ENCODE measurements at places on chromosomes 13 and 19.

DNA sequence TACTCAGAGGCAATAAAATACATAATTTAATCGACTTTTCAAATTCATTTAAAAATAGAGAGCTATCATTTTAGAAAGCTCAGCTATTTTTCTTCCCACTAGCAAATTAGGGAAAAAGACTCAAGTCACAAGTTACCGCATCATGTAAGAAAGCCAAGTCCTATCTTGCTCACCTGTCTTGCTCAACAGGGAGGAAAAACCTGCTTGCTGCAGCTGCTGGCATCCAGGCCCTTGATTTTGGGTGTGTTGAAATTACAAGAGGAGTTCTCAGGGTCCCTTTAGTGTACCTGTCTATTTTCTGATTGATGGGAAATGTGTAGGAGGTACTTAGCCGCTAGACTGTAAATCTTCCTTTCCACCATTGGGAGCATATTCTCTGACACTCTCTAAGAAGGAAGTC is 22.2 kb downstream of the SLC10A2 start:
- no peak for DNase-seq

DNA sequence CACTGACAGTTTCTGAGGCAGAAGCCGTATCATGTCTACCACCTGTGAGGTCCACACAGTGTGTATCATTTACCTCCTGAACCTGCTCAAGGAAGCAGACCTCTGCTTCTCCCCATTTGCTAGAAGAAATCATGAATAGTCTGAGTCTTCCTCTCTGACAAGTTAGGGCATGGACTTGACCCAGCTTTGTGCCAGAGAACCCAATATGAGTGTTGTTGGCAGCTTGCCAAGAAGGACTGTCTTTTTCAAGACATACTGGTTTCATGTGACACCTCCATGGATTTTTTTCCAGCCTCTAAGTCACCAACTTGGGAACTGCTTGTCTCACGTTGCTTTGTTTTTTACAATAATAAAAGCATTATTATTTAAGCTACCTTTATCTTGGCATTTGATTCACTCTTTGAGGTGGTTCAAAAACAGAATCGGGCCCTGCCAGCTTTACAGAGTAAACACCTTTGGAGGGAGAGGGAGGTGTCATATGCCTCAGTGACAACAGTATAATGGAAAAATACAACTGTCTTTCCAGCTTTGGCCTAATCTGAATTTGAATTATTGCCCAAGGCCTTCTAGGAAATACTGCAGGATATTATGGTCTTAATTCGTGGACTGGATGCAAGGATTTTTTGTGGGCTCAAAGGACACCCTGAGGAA is 9.6 kb downstream of the ZNF211 start:
- no peak for DNase-seq

- no peak for DNase-seq
Observed at GRCh38 chr19:13074378-13074777, 28.3 kb downstream of the LYL1 start.

GRCh38 chr19:18320865-18321733 is 1.8 kb downstream of the LSM4 start:
- no peak for DNase-seq

DNA sequence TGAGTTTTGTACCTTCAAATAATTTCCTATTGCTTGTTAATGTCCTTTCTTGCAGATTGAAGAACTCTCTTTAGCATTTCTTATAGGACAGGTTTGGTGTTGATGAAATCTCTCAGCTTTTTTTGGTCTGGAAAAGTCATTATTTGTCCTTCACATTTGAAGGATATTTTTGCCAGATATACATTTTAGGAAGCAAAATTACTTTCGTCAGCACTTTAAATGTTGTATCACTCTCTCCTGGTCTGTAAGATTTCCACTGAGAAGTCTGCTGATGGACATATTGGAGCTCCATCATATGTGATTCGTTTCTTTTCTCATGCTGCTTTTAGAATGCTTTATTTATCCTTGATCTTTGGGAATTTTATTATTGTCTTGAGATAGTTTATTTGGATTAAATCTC is 105.5 kb downstream of the TNFSF13B start:
- DNase-seq = no peak

- no peak for DNase-seq
Observed at GRCh38 chr19:57165846-57166245, 1.4 kb downstream of the DUXA start.
